ENCODE measurements at places on chromosomes 2 and 18.

GRCh38 chr2:113127646-113128570 lies 510 bp downstream of the IL1RN start:
- DNase-seq = no peak

DNA sequence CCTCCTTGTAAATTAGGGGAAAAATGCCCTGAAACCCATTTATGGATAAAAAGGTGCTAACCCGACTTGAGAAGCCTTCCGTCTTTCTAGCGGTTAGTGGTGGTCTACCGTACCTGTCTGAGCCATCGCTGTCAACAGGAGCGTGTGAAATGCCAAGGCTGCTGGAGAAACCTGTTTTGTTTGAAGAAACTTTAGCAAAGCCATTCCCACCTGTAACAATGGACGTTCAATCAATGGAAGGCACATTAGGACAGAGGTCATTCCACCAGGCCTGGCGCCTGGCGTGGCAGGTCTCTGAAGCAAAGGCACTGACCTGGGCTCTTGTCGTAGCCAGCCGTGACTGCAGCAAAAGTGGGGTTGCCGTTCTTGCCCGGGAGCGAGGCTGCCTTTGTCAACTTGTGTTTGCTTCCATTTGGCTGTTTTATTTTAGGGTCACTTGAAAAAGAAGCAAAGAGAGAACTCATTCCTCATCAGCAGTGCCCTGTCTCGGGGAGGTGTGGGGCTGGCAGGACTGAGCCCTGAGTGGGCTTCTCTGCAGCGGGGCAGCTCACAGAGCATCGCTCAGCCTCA lies 47.2 kb downstream of the ZAP70 start:
- no peak for DNase-seq

GRCh38 chr18:80108121-80108536 lies 933 bp upstream of the ADNP2 start:
- no peak for DNase-seq

GRCh38 chr2:148306027-148306426 lies 285.1 kb downstream of the MBD5 start:
- DNase-seq = no peak

GRCh38 chr2:239310401-239311061 lies 90.3 kb downstream of the HDAC4 start:
- no peak for DNase-seq

DNA sequence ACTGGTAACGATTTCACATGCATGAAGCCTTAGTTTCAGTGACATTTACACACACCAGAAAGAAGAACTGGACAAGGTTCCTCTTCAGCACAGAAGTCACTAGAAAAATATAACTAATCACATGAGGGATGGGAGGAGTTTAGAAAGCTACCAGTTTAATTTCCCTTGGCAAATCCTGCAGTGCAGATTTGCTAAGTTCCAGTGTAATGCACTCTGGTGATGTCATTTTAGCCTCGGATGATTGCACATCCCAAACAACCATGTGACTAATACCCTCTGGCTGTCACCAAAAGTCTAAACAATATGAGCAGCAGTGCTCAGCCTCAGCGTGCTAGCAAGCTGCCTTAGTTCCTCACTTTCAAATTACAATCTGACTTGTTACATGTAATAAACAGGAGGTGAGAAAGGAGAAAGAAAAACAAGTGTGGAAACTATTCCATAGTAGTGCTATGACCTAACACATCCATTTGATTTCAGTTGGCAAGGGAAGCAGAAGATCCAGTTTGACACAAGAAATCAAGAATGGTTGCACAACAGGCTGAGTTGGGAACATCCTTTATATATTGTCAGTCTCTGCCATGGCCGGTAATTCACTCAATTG lies 35.3 kb upstream of the PPP1CB start:
- DNase-seq = no peak

DNA sequence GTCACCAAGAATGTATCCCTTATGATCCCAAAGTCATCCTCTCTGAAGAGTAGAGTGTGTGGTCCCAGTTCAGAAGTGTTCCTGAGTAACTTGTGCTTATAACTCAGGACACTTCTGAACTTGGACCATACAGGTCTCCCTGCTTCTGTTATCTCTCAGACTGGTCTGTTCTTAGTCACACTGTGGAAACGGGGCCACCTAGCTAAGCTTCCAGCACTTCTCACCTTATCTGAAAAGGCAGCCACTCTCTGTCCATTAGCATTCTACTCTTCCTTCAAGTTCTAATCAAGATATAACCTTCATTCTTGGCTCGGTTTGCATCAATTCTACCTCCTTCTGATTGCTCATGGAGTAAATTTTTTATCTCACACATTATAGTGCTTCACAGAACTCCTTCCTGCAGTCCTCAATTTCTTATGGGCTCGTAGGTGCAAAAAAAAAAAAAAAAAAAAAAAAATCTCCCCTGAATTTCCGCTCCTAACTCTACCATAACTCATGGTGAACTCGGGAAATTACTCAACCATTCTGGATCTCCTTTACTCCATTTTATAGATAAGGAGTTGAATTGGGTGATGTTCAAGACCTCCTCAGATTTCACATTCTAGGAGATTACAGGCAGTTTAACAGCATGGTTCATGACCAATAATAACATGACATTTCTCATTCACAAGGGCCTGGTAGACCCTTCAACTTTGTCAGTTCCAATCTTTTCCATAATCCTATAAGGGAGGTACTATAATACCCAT lies 108.4 kb downstream of the TACR1 start:
- no peak for DNase-seq

DNA sequence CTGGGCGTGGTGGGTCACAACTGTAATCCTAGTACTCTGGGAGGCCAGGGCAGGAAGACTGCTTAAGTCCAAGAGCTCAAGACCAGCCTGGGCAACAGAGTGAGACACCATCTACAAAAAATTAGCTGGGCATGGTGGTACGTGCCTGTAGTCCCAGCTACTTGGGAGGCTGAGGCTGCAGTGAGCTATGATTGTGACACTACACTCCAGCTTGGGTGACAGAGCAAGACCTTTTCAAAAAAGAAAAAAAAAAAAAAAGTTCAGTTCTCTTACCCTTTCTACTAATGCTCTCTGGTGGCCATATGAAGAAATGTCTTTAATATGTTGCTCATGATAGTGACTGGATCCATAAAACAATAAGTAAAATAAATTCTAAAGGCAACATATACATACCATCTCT lies 14.9 kb downstream of the TYW5 start:
- DNase-seq = no peak

GRCh38 chr2:219598308-219599078 lies 836 bp downstream of the STK11IP start:
- no peak for DNase-seq

GRCh38 chr2:120432976-120433815 lies 87.3 kb downstream of the INHBB start:
- no peak for DNase-seq

DNA sequence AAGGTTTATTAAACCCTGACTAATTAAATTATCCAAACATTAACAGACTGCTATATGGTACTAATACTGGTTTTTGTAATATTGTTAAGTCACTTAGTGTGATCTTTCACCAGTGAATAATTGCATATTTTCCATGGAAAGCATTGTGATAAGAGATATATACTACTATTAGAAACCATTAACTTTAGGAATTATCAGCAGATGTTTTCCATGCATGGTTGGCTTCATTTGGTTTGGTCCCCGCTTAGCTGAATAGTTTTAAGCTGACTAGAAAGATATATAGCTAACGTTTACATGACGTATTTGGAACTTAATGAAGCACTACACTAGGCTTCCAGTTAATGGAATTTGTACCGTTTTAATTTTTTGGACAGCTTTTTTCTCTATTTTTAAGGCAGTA lies 37.9 kb downstream of the LCLAT1 start:
- DNase-seq = no peak

GRCh38 chr2:166282154-166282553 lies 93.6 kb downstream of the SCN9A start:
- no peak for DNase-seq

DNA sequence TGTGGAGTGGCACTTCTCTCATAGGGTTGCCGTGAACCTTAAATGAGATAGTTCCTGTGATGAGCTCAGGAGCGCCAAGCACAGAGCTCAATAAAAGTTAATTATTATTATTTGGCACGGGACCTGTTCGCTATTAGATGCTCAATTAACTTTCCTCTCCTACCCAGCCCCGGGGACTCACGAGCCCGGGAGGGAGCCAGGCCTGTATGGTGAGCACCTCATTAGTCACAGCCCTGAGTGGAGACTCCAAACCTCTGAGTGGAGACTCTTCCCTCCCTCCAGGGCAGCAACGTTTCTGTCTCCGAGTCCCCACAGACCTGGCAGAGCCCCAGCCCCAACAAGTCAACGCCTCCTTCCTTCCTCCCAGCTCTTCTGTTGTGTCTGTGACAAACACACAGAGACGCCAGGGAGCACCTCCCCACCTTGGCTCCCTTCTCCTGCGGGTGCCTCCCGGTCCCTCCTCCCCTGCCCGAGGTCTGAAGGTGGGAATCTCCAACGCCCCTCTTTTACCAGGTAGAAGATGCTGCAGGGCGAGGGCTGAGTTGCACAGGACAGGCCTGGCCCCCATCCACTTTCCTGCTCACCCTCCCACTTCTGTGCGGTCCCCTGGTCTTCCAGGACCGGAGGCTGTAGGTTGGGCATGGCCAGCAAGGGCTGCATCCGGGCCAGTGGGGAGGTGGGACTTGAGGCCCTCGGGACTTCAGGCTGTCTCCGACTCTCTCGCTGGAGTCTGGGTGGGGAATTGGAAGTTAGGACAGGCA lies 52.7 kb upstream of the ODC1 start:
- DNase-seq = no peak

- no peak for DNase-seq
These were observed 62.0 kb upstream of the FZD7 start for GRCh38 chr2:201971531-201972228.

GRCh38 chr18:6797171-6797570 lies 67.7 kb downstream of the ARHGAP28 start:
- DNase-seq = no peak

- no peak for DNase-seq
These were observed 1.3 kb downstream of the SFTPB start for GRCh38 chr2:85666435-85667316.

GRCh38 chr2:99827296-99827999 lies 314.9 kb downstream of the AFF3 start:
- DNase-seq = no peak

- DNase-seq = no peak
These were observed 112.5 kb downstream of the SETBP1 start for GRCh38 chr18:44793194-44793593.

GRCh38 chr2:4455486-4456155 lies 752.2 kb downstream of the DCDC2C start:
- no peak for DNase-seq

- DNase-seq = no peak
These were observed 65.3 kb downstream of the PTPRM start for GRCh38 chr18:7632152-7633098.

DNA sequence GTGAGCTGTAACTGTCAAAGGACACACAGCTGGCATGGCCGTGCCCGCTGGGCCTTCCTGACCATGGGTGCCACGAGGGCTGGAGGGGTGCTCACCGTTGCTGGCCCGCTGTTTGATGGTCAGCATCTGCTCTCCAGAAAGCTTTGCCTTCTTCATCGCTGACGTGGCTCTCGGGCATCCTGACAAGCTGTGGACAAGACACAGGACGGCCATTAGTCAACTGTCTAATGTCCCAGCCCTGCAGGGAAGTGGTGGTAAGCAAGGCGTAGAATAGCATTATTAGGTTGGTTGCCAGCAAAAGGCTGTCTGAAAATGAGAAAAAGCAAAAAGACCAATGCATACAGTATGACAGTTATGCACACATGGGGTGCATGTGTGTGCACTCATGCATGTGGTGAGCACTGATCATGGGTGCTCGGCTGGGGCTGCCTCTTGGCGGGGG lies 64.7 kb upstream of the PXDN start:
- DNase-seq = no peak

DNA sequence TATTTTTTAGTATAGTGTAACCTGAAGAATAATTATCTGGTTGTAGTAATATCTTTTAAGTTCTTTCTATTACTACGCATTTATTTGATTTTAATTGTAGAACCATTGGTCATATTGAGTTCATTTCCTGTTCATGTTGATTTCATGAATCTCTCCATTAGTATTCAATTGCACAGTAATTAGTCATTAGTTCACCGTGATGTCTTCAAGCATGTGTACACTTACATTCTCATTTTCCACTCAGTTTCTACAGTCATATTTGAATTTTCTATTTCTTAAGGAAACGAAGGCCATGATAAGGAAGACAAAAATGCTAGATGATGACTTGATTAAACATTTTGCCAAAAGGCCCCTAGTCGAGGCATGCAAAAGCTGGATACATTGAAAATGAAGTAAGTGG lies 333.7 kb upstream of the FANCL start:
- no peak for DNase-seq

DNA sequence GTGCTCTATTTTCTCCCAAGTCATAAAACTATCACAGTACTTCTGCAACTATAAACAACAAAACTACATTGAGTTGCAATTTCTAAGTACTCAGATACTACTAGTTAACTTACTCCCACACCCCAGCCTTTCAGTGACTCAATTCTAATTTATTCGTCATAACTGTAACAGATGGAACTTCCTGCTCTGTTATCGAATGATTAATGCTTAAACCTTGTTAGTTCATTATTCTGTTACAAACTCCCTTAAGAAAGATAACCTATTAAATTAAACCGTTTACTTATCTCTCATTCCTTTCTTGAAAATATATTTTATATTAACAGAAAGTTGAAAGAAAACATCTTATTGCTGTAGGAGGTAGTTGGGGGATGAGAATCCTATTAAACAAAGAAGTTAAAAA lies 17.0 kb downstream of the TNFAIP6 start:
- no peak for DNase-seq

GRCh38 chr2:88442061-88442460 lies 10.4 kb downstream of the FOXI3 start:
- no peak for DNase-seq

GRCh38 chr2:143110758-143111428 lies 18.3 kb upstream of the ARHGAP15 start:
- DNase-seq = no peak

Data from cerebellar nuclear complex (tissue), 1 donor.